ENCODE measurements at places on chromosomes 12 and 14.
A peak's percentile ranks its signal among the peaks of the same experiment; 100 is the strongest.

DNA sequence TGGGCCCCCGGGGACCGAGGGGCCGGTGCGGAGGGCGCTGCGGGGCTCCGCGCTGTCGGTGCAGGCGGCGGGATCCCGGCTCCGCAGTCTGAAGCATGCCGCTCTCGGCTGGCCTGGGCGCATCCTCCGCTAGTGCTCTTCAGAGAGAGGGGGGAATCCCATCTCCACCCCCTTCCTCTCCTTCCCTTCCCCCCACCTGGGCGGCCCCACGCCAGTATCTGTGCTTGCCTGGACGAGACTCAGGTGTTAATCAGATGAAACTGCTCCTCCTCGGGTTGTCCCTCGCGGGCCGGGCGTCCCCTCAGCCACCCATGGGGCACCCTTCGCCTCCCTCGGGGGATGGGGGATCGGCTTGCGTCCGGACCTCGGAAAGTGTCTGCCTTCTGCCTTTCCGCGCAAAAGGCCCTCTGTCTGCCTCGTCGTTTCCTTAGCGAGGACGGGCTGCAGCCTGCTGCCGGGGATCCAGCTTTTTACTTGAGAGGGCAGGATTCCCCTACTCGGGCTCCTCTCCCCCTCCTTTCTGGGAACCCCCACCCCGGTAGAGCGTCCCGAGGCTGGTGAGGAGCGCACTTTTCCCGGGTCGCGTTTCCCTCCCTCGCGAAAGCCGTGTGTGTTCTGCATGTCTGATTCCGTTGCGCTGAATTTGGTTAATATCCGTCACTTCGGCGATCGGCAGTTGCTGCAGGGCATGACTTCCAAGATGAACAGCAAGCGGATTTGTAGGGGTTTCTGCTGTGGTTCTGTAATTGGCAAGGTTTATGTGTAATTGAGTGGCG, 1.1 kb downstream of the GPHN start:
- DNase-seq, result peak; percentile 54

DNA sequence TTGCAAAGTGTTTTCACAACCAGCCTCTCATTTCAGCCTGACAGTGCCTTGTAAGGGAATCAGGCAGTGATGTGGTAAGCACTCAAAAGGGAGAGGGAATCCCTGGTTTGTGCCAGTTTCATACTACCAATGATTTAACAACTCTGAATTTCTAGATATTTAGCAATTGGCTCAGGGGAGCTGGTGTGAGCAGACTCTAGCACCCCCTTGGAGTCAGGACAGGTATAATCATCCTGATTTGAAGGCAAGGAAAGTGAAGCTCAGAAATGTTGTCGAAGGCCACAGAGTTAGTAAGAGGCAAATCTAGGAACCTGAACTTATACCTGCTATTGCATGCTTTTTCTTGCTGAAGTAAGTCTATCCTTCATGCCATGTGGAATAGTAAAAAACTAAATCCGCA, 63.1 kb upstream of the DACT1 start:
- no peak for DNase-seq

DNA sequence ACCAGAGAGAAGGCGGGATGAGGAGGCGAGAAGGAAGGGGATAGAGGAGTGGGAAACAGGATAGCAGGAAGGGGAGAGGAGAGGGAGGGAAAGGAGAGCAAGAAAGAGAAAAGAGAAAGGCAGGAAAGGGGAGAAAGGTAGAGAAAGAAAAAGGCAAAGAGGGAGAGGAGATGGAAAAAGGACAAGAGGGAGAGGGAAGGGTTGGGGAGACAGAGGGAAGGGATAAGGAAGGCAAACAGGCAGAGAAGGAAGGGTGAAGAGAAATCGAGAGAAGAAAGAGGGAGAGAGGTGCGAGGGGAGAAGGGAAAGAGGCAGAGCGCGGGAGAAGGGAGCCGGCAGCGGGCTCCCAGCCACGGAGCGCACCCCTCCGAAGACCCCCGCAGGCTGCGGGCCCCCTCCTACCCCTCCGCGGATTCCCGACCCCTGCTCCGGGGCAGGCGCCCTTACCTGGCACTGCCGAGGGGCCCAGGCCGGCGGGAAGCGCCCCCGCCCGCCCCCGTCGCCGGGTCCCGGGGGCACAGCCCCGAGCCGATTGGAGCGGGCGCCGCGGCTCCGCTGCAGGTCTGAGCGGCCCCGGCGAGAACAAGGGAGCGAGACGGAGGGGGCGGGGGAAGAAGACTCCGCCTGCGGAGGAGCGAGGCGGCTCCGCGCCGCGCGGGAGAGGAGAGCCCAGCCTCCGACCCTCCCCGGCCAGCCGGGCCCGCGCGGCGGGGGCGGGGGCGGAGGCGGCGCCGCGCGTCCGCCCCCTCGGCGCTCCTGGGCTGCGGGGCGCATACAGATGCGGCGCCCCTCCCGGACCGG, at the start of gene CDH24:
TSS of gene CDH24 (minus strand) at position 565 of the 801 bp plus-strand sequence. CDS start 1,787 bp downstream, outside the sequence.
- peak; percentile 74 for DNase-seq

DNA sequence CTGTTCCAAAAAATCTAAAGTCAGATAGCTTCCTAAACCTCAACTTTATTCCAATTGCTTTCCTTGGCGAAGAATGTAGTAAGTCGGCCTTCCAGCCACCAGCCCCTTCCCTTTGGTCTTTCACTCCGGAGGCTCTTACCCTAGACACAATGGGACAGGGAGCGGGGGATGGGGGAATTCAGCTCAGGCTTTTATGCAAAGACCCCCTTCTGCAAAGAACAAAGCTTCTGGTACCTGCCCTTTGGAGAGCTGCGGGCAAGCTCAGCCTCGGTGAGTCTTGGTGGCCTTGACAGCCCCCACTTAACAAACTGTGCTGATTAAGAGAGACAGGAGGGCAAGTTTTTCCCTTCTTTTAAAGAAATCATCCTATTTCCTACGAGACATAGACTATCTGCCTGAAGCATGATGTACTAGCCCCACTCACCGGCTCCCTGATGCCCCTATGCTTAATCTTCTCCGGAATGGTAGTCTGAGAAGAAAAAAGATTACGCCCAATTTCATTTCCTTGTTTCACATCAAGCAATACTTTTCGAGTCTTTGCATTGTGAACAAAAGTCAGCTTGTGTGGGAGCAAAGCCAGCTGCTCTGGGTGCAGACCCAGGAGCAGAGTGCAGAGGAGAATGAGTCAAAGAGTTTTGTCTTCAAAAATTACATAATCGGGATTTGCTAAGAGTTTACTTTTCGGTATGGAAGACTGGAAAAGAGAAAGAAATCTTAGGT, 1.5 kb upstream of the NANOG start:
- no peak for DNase-seq

DNA sequence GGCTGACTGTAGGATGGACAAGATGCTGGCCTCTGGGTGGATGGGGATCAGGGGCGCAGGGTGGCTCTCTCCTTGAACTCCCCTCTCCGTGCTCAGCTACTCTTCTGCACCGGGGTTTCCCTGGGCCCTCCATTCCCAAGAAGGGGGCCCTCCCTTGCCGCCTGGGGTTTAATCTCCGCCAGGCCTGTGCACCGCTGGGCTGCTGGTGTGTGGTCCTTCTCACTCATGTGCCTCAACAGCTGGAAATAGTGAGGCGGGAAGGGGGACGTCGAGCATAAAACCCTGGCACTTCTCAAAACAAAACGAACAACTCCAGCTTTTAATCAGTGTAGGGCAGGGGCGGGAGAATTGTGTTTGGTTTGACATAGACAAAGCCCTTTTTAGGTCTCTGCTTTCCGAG, 19.0 kb upstream of the SMOC1 start:
- DNase-seq, result no peak

- no peak for DNase-seq
These were observed 498.3 kb downstream of the FOXG1 start for GRCh38 chr14:29264865-29265264.

- DNase-seq, result no peak
These were observed 28.0 kb upstream of the NAA30 start for GRCh38 chr14:57362361-57362760.

- DNase-seq, result no peak
These were observed 196.1 kb upstream of the CDKN3 start for GRCh38 chr14:54200726-54201125.

- DNase-seq, result no peak
These were observed 176.1 kb downstream of the BCAT1 start for GRCh38 chr12:24772813-24773212.

DNA sequence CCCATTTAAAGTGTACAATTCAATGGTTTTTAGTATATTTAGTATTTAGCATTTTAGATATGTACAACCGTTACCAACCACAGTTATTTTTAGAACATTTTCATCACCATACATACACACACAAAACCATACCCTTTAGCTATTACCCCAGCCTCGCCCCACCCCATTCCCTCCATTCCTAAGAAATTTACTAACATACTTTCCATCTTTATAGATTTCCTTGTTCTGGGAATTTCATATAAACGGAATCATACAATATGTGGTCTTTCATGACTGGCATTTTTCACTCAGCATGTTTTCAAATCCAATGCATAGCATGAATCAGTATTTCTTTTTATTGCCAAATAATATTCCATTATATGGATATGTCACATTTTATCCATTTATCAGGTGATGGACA, 101.5 kb downstream of the TAOK3 start:
- no peak for DNase-seq

DNA sequence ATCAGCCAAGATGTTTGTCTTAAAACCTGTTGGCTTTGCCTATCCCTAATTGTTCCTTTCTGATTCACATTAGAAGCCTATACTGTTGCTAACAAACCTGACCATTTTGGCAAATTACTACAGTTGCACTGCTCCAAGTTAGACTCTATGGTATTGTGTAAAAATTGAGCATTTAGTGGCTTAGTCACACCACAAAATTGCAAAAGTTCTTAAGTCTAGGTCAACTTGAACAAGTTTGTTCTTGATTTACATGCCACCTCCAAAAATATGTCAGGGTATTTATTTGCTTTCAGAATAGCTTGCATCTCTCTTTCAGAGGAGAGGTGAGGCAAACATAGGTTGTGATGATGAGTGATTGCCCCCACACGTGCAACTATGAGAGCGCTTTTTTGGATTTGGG, 27.0 kb upstream of the PTHLH start:
- no peak for DNase-seq

DNA sequence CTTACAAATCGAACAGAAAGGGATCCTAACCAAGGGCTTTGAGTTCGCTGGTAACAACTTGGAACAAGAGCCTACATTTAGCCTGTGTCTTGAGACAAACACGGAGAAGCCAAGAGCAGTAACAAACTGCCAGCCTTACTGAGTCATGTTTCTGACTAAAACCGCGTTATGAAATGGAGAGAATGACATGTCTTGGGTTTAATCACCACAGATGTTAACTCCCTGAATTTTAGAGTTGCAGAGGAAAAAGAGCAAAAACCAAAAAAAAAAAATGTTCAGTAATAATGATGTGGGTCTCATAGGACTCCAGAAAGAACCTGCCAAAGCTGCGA, 1.0 kb downstream of the BLTP3B start:
- no peak for DNase-seq

DNA sequence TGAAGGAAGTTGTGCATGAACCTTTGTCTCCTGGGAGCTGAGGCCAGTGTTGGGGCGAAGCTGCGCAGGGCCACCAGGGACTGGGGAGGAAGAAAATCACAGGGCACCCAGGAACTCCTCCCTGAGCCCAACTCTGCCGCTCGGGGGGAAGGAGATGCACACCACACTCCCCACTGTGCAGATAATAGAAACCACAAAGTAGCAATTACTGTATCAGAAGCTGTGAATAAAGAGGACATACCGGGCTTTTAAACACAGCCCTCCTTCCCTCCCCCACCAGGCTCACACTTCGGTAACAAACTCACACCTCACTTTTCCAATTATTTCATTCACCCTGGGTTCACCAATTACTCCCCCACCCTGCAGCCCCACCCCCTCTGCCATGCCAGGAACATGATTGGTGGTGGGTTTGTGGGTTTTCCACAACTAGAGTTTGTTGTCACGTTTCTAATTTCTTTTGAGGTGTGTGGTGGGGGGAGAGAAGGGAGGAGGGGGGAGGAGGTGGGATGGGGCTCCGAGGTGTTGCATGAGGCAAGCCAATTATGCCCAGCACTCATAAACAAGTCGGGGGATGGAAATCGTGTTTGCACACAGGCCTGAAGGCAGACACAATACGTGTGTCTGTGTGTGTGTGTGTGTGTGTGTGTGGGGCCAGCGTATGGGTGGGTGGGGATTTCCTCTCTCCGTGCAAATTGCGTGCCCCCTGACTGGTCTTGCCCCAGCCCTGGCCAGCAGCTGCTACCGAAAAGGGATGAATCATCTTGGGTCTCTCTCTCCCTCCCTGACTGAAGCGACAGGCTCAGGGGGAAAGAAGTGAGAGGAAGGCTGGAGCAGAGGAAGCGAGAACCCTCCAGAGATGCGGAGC, 103.3 kb downstream of the RBM19 start:
- DNase-seq, result no peak

GRCh38 chr12:33605757-33606156, 166.1 kb upstream of the SYT10 start:
- no peak for DNase-seq
